ENCODE measurements at places on chromosomes 7 and 10.

DNA sequence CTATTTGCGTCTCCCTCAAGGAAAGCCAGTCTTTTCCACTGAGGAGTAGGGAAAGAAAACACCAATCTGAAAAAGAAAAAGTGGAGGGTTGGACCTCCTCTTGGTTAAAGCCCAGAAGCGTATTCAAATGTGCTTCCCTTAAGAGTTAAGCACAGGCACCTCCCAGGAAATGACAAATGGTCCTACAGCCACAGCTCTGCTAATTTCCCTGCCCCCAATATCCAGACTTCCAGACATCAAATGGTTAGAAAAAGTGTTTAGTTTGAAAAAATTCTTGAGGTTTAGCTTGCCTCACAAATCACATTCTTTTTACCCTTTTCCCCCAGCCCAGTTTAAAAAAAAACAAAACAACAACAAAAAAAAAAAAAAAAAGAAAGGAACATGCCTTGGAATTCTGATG, 19.0 kb upstream of the COL1A2 start:
- DNase-seq = no peak

DNA sequence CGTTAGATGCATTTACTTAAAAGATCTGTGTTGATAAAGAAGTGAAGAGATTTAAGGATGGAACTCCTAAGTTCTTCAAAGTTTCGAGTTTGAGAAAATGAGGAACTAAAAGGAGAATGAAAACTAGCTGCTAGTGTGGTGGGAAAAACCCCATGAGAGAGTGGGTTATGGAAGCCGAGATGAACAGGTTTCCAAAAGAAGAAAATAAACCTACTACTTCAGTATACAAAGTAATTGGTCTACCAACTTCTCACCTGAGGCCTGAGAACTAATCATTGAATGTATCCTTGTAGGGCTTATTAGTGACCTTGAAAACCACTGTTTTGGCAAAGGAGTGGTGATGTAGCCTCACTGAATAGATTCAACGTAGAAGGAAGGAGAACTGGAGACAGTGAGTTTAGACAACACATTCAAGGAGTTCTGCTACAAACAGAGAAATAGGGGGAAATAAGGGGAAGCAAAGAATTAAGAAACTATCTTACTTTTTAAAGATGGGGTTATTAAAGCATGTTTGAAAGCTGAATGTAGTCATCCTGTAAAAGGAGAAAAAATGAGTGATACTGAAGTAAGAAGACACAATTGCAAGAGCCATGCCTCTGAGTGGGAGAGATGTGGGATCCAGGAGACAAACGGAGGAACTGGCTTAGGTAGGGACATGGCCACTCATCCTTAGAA, 50.8 kb downstream of the CH25H start:
- DNase-seq = no peak

- DNase-seq = no peak
Measured at GRCh38 chr10:17003151-17003550, 126.5 kb downstream of the CUBN start.

DNA sequence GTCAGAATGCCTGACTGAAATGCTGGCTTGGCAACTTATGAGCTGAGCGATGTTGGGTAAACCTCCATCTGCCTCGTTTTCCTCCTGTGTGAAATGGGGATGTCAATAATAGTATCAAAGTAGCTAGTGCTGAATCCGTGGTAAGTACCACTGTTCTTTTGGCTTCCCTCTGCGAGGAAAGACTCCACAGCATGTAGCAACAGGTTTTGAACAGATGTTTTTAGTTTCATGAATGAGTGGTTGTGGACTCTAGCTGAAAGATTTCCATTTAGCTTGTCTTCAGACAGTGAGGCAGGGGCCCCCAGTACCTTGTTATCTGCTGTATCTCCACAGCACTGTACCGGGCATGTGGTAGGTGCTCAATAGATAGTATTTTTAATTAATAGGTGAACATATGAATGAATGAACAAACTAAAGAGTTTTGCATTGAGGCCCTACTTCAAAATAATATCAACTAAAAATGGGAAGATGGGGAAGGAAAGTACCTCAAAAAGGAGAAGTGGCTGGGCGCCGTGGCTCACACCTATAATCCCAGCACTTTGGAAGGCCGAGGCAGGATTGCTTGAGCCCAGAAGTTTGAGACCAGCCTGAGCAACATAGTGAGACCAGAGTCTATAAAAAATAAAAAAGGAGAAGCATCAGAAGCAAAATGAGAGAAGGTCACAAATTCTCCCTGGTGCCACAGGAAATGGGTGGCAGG, 5.6 kb upstream of the DLG5 start:
- DNase-seq = no peak

DNA sequence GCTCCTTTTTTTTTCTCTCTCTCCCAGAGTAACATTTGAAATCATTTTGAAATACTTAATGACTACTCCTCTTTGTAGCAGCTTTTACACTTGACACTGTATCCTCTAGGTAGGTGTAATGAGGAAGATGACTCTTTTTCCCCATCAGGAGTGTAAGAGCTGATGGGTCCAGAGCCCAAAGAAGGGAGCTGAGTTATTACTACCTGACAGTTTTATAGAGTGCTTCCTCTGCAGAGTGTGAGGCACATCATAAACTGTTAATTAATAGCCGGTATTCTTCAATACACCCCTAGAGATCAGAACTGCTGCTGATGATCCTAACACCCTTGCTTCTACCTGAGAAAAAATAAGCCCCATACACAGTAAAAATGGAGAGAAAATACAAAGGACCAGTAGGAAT, 279.8 kb upstream of the SEMA3A start:
- no peak for DNase-seq

GRCh38 chr7:49618028-49618427, 155.4 kb upstream of the VWC2 start:
- DNase-seq = no peak

- no peak for DNase-seq
Measured at GRCh38 chr7:94532676-94533075, 23.1 kb downstream of the CASD1 start.

DNA sequence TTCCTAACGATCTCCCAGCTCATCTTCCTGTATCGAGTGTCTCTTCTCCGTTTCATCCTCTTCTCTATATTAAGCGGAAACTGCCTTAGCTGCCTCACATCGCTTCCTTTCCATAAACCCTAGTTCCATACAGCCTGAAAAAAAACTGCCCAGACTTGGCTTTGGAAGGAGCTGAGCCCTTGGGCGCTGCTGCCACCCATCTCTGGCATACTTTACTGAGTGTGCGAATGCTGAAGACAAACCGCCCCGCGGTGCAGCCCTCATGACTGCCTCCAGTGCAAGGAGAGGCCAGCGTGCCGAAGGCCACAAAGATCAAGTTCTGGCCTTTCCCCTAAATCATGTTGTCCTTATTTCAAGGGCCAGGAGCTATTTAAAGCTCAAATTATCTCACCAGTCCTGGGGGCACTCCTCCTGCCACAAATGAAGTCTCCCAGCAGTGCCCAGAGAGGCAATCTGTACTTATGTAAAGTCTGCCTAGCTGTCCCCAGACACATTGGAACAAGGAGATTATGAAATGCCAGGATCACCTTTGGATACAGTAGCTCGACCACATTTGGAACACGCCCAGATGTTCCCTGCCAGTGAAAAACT, 25.2 kb downstream of the YWHAG start:
- no peak for DNase-seq

GRCh38 chr7:16293669-16294425, 127.5 kb downstream of the CRPPA start:
- DNase-seq = no peak

GRCh38 chr10:133405272-133405671, 11.3 kb downstream of the MTG1 start:
- no peak for DNase-seq

DNA sequence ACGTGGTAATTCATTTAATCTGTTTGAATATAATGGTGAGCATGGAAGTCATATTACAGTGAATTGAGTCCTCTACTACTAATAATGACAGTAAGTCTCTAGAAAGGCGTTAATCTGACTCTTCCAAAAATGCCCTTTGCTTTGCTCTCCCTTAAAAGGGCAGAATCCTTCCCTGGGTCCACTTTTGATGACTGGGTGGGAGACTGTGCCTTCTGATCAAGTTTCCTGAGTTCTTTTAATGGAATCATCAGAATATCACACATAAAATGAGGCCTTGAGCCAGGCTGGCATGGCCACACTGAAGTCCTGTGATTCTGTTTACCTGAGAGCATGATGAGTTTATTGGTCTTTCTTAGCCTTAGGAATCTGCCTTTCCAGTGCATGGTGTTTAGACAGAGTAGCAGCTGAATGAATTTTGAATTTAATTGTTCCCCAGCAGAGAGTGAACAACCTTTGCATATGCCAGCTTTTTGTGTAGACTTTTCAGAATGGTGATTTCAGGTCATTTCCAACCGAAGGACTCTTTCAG, 33.3 kb downstream of the PAPSS2 start:
- DNase-seq = no peak

DNA sequence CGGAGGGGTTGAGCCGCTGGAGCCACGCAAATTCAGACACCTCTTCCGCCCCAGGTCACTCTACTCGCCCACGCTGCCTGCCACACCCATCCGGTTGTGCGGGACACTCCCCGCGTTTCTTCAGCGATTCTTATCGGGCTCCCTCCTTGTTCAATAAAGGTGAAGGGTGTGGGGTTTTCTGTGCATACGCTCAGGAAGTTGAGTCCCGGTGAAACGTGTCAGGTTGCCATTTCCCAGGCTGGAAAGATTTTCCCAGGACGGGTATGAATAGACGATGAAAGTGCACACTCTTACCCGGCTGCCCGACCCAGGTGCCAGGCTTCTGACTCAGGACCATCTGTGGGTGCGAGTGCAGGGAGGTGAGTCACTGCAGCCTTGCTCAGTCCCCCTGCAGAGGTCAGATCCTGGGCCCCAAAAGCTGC, 22.0 kb downstream of the KLF6 start:
- no peak for DNase-seq

DNA sequence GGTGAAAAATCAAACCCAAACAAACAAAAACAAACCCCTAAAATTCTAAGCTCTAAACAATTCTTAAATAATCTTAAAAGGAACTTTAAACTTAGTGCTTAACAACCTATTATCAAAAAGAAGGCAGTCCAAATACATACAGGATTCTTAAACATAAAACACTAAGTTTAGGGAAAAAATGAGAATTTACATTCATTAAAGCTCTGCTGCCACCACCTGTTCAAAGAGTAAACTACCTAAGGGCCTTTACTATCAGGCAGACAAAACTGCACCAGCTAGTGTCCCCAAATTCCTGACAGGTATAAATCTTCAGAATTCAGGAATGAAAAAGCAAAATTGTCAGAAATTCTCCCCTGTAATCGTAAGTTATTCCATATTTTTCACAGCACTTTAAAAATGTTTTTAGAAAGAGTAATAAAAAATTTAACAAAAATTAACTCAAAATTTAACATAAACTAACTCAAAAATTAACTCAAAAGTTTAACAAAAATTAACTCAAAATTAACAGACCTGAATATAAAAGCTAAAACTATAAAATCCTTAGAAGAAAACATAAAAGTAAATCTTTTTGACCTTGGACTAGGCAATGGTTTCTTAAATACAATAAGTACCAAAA, 55.1 kb downstream of the PDZD8 start:
- DNase-seq = no peak

GRCh38 chr10:65670087-65670486, 1255.7 kb upstream of the LRRTM3 start:
- DNase-seq = no peak

DNA sequence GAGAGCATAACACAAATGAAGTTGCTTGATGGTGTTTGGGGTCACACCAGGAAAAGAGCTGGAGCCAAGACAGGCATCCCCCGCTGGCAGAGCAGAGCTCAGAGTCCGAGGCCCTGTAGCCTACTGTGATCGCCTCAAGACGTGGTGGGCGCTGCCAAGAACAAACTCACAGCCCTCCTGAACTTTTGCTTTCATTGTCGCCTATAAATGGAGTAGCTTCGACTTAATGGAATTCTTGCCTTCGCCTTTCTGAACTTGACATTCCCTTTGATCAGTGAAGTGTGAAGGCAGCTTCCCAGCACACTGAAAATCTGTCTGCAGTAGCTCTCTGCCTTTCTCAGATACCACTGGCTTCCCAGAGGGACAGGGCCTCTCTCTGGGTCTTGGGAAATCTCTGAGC, 21.3 kb downstream of the CPXM2 start:
- no peak for DNase-seq

GRCh38 chr7:150787321-150788281, 12.6 kb downstream of the TMEM176B start:
- no peak for DNase-seq

GRCh38 chr7:37932543-37932942, 12.1 kb downstream of the EPDR1 start:
- no peak for DNase-seq

DNA sequence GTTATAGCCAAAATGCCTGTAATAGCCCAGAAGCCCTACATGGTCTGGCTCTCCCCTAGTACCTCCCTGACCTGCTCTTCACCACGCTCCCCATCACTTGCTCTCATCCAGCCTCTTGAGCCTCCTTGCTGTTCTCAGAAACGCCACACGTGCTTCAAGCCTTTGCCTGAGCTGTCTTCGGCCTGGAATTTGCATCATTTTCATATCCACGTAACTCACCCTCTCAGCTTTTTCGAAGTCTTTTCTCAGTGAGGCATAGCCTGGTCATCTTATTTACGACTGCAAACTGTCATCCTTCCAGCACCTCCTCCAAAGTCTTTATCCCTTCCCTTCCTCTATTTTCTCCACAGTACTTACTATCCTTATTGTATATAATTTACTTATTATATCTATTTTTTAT, 151.0 kb upstream of the AHR start:
- DNase-seq = no peak

DNA sequence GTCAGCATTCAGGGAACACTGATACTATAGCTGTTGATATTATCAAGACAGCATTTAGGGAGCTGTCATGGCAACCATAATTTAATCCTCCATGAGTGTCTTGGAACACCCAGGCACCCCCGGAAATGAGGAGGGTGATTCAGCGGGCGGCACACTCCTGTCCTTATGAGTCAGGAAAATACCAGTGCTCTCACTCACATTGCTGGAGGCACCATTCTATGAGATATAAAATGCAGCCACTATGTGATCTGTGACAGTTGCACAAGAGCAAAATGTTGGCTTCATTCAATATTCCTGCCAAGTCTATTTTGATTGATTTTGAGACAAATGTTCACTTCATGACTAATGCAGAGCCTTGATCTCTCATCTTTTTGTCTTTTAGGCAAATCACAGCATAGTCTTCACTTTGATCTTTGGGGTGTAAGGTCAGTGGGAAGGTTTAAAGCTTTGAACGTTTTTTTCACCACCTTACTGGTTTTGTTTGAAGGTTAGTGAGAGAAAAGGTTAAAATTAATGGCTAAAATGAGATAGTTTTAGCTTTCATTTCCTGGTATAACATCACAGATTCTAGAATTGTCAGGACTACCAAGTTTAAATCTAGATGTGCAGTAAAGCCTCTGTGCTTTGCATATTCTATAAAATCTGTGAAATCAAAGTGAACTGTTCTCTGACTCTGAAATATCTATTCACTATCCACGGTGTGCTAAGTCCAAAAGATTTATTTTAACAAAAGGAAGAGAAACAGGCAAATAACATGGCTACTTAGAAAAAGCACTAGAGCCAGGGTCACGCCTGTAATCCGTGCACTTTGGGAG, 12.4 kb upstream of the ARHGAP12 start:
- DNase-seq = no peak
